ENCODE measurements at places on chromosomes 1 and 21.
A peak's percentile ranks its signal among the peaks of the same experiment; 100 is the strongest.

- no peak for DNase-seq
These were observed 114.8 kb downstream of the TYW3 start for GRCh38 chr1:74847715-74848114.

GRCh38 chr1:183533617-183534174, 56.6 kb downstream of the NCF2 start:
- no peak for DNase-seq

GRCh38 chr1:86140281-86140880, 16.2 kb downstream of the COL24A1 start:
- no peak for DNase-seq

GRCh38 chr21:25494804-25495203, 112.5 kb downstream of the MRPL39 start:
- DNase-seq, result no peak

GRCh38 chr21:26171258-26172100, 909 bp upstream of the APP start:
- DNase-seq, result no peak

GRCh38 chr1:54371038-54371941, 34.9 kb downstream of the SSBP3 start:
- no peak for DNase-seq

- peak; percentile 53 for DNase-seq
These were observed 5.7 kb downstream of the GJB3 start for GRCh38 chr1:34786521-34787325.

- no peak for DNase-seq
These were observed 5.1 kb downstream of the NAV1 start for GRCh38 chr1:201543871-201544642.

- DNase-seq, result no peak
These were observed 53.6 kb upstream of the ARTN start for GRCh38 chr1:43879996-43880395.

- DNase-seq, result no peak
These were observed 127.2 kb downstream of the MACF1 start for GRCh38 chr1:39331647-39332046.

DNA sequence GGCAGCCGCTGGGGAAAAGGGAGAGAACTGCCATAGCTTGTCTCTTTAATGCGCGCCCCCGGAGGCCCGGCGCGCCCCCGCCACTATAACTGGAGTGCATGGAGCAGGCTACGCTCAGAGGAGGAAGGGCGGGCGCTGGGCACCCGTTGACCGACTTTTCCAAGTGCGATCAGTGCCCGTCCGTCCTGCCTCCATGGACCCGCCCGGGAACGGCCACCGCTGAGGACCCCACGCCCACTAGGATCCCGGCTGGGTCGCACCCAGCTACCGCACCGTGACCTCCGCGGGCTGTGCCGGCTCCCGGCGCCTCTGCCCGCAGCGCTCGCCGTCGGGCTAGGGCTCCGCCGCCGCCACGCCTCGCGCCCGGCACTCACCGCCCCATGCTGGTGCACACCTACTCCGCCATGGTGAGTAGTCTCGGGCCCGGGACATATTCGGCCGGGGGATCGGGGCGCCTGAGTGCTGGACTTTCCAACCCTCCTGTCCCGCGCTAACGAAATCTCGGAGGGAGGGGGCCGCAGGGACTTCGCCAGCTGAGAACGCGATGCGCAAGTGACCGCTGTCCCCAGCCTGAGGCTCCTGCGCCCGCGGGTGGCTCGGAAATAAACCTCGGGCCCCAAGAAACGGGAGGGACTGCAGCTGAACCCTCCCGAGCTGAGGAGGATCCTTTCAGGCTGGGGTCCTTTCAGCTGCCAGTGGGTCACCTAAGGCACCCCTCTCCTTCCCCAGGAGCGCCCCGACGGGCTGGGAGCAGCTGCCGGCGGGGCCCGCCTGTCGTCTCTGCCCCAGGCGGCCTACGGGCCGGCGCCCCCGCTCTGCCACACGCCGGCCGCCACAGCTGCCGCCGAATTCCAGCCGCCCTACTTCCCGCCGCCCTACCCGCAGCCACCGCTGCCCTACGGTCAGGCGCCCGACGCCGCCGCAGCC, at the start of gene TFAP2E:
TSS of gene TFAP2E (plus strand) at position 117 of the 927 bp plus-strand sequence. CDS start at position 381, 264 bp downstream.
- no peak for DNase-seq

- no peak for DNase-seq
These were observed 17.2 kb downstream of the TADA1 start for GRCh38 chr1:166858726-166859419.

DNA sequence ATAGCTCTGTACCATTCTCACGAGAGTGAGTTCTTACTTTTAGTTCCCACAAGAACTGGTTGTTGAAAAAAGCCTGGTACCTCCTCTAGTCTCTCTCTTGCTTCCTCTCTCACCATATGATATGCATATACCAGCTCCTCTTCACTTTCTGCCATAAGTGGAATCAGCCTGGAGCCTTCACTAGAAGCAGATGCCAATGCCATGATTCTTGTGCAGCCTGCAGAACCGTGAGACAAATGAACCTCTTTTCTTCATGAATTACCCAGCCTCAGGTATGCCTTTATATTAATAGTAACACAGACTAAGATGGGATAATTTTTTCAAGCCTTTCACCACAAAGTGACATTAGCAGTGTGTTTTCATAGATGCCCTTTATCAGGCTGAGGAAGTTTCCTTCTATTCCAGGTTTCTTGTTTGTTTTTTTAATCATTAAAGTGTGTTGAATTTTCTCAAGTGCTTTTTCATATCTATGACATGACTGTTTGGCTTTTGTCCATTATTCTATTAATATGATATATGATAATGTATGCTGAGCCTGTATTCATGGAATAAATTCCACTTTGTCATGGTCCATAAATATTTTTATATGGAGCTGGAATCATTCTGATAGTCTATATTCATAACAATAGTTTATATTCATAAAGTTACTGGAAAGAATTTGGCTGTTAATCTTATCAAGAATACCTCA, 40.7 kb upstream of the C1orf185 start:
- DNase-seq, result no peak

DNA sequence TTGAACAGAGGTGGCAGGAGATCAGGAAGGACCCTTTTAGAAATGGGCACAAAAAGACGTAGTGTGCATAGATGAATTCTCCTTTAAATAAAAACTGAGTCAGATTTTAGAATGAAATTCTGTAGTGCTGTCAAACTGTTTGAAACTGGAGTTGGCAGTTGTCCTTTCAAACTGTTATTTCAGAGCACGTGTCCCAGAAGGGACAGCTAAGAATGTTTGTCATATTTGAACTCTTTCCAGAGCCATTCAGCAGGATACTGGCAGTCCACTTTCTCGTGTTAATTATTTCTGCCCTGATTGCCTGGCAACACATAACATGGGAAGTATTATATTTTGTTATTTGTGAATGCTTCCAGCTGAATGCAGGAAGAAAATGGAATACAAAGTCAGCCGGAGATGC, 212.3 kb upstream of the DPYD start:
- DNase-seq, result no peak

DNA sequence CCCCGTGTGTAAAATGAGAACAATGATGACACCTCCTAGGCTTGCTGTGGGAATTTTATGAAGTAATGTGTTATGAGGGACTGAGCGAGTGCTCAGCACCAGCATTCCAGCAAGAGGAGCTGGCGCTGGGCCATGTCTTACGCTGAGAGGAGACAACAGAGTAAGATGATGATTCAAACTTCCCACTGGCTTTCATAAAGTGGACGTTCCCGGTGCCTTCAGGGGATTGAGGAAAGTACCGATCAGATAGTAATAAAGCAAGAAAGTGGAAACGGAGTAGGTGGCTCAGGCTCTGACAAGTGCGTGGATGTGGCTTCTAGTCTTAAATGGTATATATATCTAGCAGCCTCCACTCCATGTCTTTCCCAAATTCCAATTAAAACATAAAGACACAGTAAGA, 23.8 kb downstream of the EPHA10 start:
- no peak for DNase-seq

DNA sequence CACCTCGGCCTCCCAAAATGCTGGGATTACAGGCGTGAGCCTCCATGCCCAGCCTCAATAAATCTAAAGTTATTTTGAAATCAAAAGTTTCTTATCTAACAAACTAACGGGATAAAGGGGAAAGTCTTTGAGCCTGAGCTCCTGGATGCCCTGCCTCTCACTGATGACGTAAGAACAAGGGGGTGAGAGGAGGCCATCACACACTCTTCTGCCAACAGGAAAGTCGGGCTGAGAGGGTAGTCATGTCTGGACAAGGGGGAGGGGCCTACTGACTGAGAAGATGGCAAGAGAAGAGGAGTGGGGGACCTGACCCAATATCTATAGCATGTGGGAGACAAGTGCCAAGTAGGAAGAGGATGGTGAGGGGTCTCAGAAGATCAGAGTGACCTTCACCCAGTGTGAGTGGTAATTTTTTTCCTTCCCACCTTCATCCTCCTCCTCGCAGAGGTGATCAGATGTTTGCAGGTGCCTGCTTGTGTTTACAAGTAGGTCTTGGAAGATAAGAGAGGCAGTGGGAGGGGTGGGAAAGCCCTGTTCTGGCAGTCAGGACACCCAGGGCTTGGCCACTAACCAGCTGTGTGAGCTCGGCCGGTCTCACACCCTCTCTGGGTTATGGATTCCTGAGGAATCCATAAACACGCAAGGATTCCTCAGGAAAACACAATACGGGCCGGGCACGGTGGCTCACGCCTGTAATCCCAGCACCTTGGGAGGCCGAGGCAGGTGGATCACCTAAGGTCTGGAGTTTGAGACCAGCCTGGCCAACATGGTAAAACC, 9.6 kb downstream of the UQCRHL start:
- no peak for DNase-seq

DNA sequence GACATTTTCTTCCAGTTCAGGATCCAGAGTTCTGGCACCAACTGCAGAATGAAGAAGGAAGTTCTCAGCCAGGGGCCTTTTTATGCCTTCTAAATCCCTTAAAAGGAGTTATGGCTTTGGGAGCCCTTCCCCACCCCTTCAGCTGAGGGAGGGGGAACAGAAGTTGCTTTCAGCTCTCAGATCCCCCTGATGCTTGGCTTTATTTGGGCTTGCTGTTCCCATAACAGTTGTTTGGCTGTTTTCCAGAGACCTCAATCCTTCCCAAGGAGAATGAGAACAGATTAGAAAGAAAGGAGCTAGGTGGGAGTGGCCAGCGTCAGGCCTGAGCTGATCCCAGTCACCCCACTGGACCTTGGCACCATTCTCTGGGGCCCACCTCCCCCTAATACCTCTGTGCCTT, at the start of gene RPE65:
TSS of gene RPE65 (minus strand) at position 54 of the 400 bp plus-strand sequence. CDS start at position 5, 49 bp downstream.
- no peak for DNase-seq

GRCh38 chr1:50750021-50750619, 209.9 kb downstream of the FAF1 start:
- no peak for DNase-seq

GRCh38 chr1:243568793-243569192, 281.2 kb downstream of the AKT3 start:
- DNase-seq, result no peak

DNA sequence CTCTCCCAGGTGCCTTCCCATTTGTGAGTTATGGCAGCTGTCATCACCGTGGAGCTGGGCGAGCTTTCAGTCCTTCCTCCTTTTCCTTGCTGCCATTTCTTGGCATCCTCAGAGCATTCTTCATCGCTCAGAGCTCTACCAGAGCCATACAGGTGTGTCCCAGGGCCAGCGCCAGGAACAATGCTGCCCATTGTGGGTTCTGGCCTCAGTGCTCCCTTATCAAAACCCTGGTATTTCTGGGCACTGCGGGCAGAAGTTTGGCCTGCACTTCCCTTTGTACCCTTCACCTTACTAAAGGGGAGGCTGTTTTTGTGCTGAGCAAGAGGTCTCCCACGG, 28.5 kb downstream of the RASSF5 start:
- DNase-seq, result no peak

GRCh38 chr21:39837861-39838359, 29.3 kb upstream of the PCP4 start:
- DNase-seq, result no peak

DNA sequence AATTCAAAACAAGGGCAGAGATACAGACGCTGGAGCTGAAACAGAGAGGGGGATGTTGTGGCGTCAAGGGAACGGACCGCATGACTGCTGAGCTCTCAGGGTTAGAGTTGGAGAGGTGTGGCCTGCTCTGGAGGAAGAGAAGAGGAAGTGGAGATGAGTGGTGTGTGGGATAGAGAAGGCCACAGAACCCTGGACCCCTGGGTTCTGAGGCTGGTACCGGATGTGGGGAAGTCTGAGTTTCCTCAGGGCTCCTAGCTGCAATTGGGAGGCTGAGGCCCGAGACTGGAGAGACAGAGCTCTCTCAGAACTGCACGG, 1.8 kb downstream of the BCAN start:
- DNase-seq, result no peak

- DNase-seq, result no peak
These were observed 678.7 kb downstream of the MATN1 start for GRCh38 chr1:30044656-30045144.

DNA sequence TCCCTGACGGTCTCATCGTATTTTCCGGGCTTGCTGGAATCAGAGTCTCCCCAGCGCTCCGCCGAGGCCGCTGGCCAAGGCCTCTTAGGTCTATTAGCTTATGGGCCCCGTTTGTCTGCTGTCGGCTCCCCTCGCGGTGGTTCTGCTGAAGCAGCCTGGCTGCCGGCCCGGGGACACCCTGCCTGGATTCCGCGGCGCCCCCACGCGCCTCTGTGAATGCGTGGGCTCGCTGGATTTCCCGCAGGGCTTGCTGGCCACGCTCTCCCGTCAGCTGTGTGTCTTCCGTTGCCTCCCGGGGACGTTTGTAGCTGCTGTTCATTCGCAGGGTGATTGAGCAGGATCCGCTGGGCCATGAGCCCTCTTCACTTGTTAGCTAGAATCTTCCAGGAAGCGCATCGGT, 8.4 kb downstream of the LRRC3 start:
- no peak for DNase-seq

DNA sequence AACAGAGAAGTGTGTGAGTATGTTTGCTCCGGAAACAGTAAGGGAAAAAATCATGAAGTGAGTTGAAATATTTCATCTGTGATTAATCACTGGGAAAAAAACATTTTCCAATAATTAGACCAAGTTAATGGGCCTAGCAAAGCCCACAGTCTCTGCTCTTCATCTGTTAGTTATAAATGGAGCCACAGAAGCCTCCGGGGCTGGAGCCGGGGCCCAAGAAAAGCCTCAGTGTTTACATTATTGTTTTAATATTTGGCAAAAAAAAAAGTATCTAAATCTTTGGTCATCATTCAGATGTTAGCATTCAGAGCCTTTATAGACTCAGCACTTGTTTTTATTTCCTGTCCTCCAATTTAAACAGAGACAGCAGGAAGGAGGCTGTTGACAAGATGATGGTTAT, 115.0 kb downstream of the UBE2U start:
- no peak for DNase-seq

Measured in activated T-cell treated with anti-CD3 and anti-CD28 coated beads, Interleukin-2, amount 50 U/mL, for 4 hours (primary cell).